WERI-Rb-1 (cell line): ENCODE measurements at places on chromosomes 4 and X.

GRCh38 chrX:5397409-5397808, 831.3 kb downstream of the NLGN4X start:
- no peak for DNase-seq

DNA sequence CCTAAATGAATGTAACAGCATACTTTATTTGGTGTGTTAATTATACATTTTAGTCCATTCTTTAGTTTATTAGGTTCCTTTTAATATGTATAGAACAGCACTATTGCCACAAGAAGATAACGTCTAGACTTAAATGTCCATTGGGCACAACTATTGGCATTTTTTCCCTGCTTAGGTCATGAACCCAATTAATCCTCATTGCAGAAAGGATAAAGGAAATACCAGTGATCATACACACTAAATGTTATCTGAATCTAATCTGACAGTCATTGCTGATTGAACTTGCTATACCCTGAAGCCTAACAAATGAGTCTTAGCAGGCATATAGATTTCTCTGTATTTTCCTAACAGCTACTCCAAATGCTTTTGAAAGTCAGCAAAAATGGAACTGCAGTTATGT, 2250.0 kb upstream of the AGA start:
- DNase-seq, result no peak

DNA sequence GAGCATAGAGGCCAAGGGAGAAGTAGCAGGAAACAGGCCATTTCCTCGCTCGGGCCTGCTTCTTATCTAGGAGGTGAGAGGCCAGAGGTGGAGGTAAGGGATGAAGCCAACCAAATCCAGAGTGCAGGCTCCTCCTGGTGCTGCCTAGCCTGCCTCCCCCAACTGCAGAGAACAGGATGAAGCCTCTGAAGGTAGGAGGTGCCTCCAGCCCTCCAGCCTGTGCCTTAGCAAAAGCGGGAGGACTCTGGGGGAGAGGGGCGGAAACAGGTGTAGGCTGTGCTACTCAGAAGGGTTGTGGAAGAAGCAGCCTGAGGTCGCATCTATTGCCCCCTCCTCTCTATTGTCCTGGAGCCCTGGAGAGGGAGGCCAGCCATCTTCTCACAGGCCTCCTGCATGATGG, 2.9 kb upstream of the MTM1 start:
- DNase-seq, result no peak

DNA sequence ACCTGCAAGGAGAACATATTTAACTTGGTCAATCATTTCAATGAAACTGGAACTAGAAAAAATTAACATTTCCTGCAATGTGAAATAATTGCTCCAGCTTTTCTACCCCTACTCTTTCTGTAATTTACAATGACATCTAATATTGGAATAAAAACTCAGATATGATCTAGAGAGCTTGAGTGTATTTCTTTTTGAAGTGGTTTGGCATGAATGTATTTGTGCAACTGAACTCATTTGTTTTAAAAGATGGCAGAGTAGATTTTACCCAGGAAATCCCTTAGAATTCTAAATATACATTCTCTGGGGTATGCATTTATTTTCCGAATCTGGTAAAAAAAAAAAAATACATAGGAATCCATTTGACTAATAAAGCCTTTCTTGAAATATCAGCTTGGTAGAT, 21.5 kb upstream of the GATB start:
- DNase-seq, result no peak

GRCh38 chrX:38848671-38849455, 47.6 kb downstream of the MID1IP1 start:
- DNase-seq, result no peak

GRCh38 chr4:149183638-149184037, 632.0 kb downstream of the IQCM start:
- DNase-seq, result no peak

DNA sequence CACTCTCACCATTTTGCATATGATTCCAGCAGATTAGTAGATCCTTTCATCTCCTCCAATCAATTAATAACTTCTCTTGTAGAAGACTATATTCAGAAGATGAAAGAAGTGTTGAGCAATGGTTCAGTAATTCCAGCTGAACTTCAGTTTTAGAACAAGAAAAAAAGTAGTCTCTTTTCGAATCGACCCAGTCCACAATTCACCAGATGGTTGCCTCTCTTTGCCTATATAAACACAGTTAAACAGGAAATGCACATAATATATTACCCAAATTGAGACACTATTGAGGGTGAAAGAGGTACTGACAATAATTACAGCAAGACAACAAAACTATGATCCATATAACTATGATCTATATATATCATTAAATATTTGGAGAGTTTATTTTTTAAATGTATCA, 16.8 kb upstream of the FAM241A start:
- no peak for DNase-seq
